ENCODE measurements at places on chromosomes 2 and 18.

DNA sequence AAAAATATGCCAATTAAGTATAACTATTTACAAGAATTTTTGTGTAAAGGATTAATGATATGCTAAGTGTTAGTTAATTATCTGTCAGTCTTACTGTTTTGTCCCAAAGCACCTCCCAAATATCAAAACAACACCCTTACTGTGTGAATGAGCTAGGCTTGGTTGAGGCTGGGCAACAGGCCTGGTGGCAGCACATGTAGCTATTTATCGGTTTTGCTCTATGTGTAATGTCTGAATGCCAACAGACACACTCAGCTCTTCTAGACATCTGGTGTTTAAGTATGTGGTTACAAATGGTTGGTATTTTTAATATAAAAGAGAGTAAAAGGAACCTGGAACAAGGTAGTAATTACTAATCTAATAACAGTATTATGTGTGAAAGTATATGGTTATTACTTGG is 175.3 kb downstream of the RAB3GAP1 start:
- peak; percentile 67 for DNase-seq

DNA sequence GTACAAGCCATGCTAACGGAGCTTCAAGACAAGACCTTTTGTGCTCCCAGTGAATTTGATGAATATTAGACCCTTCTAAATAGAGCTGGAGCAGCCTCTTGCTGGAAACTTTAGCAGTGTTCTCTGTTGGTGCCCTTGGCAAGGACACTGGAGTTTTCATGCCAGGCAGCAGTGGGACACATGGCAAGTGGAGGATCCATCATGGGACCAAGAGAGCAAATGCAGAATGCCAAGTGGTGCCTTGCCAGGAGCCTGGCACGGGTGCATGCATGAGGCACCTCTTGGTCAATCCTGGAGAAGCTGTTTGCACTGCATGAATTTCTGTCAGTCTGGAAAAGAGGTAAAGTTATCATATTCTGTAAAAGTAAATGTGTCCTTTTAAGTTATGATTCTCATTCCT is 59.1 kb downstream of the NETO1 start:
- DNase-seq: no peak

DNA sequence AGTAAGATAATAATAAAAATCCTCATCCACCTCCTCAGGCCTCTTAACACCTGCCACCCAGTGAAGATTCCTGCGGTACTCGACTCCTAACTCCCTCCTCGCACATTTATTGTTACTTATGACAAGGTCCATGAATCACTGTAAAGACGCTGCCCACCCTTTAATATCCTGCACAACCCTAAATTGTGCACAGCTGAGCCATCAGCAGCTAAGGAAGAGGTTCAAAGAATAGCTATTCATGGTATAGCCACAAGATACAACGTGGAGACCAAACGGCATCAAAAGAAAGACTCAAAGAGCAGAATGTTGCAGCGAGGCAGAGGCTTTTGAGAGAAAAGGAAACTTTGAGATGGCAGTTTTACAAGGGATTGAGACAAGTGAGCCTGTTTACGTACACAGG is 266.3 kb downstream of the SATB2 start:
- DNase-seq: no peak

GRCh38 chr2:100283724-100284501 is 38.4 kb downstream of the LONRF2 start:
- DNase-seq: no peak

- DNase-seq: peak; percentile 76
Measured at GRCh38 chr2:44135771-44136170, 32.9 kb upstream of the PPM1B start.

Data from EH (cell line).